SW 1271 (cell line): ENCODE measurements at places on chromosomes 5 and 9.

GRCh38 chr5:132303589-132303988 lies 9.4 kb downstream of the SLC22A4 start:
- no peak for DNase-seq

DNA sequence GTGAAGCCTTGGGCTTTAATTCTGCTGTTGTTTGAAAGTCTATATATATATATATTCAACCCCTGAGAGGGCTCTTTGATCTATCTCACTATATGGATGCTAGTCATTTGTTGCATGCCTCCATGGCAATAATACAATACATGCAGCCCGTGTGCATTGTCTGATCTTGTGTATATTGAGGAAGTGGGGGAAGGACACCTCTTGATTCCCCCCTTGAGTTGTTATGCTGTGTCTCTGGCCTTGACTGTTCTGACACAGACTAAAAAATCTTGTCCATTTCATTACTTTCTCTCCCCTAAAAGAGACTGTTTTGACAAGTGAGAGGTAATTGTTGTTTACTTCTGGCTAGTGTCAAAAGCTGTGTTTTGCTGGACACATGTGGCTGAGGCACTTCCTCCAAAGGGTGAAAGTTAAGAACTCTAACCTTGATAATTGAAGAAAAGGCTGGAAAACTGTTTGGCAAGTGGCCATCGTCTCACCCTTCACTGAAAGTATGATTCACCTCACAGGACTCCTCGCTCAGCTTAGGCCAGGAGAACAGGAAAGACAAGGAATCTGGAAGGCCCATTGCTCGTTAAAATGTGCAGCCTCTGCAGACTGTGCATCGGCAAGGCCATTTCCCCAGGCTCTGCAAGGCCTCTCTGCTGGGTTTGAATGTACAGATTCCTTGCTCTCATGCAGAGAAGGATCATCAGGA lies 304.0 kb downstream of the PRELID2 start:
- peak; percentile 14 for DNase-seq

DNA sequence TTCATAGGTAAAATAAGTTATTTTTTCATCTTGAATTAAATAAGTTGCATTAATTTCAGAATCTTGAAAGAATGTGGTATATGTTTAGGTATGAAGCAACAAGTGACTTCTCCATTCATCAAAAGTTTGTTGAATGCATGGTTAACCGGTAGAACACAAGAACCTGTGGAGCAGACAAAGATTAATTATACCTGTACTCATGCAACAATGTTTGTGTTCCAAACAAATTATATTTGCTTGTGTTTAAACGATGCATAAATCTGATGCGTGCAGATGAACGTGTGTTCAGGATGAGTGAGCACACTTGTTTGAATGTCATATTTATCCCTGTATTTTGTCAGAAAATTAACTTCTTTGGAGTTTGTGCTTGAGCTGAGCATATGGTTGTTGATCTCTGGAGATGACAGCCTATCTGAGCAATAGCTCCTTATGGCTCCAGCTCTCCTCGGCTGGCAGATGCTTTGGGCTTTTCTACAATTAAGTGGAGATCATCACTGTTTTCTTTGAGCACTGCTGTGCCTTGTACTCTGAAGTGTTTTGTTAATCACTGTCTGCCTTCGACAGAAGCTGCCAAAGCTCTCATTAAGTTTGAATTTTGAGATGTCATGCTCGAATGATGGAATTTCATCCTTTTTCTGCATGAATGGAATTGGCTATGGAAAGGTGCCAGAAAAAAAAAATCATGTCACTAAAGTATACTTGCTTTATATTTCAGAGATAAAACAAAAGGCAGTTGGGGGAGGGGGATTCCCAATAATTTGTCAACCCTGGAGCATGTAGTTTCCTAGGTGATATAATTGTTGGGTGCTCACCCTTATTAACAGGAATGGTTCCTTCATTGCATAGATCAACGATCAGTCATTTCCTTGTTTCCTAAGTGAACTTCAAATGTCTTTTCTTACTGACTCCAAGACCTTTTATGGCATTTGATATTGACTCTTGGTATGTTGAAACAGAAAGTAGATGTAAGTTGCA lies 502.5 kb upstream of the ARRDC3 start:
- peak; percentile 10 for DNase-seq

- no peak for DNase-seq
Observed at GRCh38 chr5:139150367-139150999, 47.7 kb downstream of the SIL1 start.
